NAMALWA (cell line): ENCODE measurements at places on chromosomes 12 and 14.

GRCh38 chr12:11686120-11686519 lies 36.6 kb downstream of the ETV6 start:
- DNase-seq, result no peak

DNA sequence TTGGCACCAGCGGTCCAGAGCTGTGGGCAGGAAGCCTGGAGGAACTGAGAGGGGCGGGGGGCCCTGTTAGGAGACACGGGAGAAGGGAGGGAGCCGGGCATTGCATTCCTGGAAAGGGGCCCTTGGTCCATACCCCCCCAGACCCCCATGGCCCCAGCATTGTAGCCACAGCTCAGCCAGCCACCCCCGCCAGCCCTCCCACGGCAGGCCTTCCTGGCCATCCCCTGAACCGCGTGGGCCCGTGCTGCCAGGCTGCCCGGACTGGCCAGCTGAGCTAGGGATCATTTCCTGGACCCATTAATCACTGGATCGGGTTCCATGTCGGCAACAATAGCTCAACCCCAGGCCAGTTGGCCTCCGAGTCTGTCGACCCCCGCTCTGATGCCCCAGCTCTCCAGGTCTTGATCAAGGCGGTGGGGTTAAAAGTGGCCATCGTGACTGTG lies 39.8 kb upstream of the DIO3 start:
- DNase-seq, result no peak

DNA sequence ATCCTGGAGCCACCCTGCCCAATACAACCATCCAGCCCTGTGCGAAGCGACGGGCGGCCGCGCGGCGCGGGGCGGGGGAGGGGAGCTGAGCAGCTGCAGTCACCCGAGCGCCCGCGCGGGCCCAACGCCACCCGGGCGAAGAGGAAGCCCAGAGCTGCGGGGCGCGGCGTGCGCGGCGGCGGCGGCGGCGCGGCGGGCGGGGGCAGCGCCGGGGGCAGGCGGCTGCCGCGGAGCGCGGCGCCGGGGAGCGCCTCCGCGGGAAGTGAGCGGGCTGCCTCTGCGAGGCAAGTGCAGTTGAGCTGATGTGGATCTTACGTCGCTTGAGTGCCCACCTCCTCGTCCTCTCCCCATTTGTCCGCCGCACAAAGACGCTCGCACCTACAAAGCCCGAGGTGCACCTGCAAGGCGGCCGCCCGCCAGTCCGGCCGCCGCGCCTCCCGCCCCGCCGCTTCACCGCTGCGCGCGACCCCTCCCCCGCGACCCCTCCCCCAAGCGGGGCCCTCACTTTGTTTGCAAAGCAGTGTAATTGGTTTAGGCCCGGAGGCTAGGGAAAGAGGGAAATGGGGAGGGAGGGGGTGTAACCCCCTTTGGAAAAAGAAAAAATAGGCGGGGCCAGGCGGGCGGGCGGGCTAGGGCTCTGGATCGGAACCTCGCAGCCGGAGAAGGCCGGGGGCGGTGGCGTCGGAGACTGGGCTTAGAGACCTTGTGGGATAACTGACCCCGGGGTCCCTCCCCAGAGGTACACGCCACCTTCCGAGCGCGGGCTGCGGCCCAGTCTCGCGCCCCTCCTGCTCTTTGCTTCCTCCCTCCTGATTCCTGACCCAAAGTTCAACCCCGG lies at the start of the genes FOXA1 and TTC6:
Gene FOXA1, minus strand, starts transcription at position 279 of the 838 bp plus-strand sequence. Its CDS starts 277 bp downstream, at position 2.
Gene TTC6, plus strand, starts transcription at position 659 of the 838 bp plus-strand sequence. CDS start 26,436 bp downstream, outside the sequence.
- no peak for DNase-seq

DNA sequence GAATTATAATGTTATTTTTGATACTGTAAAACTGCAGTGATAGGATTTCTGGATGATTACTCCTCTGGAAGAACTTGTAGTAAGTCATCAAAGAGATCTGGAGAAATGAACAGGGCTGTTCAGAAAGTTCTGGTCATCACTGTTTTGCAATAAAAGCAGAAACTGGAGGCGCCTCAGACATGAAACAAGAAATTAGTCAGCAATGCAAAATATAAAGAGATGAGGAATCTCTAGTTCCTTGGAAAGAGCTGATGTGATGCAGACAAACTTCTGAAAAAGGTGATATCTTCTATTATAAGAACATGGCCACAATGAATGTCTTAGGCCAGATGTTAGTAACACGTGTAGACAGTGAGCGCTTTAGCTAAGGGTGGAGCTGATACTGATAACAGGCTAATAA lies 9.5 kb downstream of the ACIN1 start:
- DNase-seq, result no peak

DNA sequence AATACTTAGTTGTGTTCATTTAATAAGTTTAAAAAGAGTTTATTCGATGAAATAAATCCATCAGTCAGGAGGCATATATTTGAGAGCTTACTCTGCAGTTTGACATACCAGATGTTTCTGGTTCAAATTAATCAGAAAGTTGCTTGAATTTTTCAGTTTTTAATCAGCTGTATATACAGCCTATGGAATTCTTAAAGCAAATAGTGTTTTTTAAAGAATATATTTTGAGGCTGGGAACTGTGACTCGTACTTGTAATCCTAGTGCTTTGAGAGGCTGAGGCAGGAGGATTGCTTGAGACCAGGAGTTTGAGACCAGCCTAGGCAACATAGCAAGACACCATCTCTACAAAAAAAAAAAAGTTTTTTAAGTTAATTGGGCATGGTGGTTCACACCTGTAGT lies 112.1 kb downstream of the MON2 start:
- DNase-seq, result no peak

- peak; percentile 48 for DNase-seq
These were observed 29.1 kb upstream of the SOS2 start for GRCh38 chr14:50260511-50260910.

DNA sequence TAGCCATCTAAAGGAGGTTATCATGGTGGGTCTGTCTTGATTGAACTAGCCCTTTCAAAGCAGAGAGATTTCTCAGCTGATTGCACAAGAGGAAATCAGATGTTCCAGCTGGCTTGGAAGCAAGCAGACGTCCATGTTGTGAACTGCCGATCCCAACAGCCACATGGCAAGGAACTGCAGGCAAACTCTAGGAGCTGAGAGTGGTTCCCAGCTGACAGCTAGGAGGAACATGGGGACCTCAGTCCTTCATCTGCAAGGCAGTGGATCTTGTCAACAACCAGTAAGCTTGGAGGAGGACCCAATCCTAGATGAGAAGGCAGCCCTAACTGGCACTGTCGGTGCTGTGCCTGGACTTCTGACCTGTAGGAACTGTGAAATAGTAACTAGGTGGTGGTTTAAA lies 7.7 kb downstream of the ACVR1B start:
- no peak for DNase-seq

DNA sequence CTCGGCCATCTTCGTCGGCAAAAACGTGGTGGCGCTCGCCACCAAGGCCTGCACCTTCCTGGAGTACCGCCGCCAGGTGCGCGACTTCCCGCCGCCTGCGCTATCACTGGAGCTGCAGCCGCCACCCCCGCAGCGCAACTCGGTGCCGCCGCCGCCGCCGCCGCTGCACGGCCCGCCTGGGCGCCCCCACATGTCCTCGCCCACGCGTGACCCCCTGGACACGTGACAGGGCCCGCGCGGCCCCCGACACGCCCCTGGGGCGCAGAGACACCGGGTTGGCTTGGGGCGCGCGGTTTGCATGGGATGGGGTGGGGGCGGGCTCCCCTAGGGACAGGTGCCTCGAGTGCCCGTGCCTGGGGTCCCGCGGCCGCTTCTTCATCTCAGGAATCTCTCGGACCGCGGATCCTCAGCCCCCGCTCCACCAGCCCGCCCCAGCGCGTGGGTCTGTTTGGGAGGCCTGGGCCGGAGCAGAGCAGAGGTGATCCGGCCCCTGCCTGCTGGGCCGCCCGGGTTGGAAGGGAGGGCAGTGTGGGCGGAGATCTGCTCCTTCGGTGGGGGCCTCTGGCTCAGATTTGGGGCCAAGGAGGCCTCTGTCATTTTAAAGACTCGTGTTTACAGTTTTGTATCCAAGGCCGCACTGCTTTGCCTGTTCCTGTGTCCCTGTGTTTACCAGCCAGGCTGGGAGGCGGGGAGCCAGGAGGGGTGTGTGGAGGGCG lies 3.3 kb downstream of the TMEM121 start:
- DNase-seq, result no peak

DNA sequence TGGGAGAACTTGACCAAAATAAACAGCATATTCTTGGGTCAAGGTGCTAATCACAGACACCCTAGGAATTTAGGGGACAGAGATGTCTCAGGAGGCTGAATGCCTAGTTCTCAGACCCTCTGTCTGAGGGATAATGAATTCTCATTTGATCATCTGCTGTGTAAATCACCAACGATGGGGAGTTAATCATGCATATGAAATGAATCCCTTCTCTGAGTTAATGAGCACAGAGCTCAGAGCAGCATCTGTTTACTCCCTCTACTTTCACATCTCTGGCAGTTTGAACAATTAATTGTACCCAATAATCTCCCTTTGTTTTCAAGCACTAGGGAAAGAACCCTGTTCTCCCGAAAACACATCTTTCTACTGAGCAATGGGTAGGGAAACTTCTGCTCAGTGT lies 129.4 kb upstream of the SRRM4 start:
- DNase-seq, result no peak

DNA sequence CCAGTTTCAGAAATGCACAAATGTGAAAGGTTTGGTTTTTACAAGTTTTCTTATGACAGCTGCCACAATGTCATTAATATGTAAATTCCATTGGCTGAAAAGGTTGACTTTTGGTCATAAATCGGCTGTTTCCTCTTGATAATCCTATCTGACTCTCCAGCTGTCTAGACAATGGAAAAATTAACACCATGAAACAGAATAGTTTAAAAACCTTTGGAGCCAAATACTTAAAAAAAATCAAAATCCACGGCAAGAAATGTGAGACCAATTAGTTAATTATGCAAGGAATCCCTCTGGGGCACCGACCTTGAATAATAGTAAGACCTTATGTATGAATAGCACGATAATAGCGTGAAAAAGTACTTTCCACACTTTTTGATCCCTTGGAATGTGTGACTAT lies 138.0 kb downstream of the ZNF664 start:
- DNase-seq, result no peak

GRCh38 chr12:57477710-57478681 lies 1.7 kb downstream of the ARHGAP9 start:
- DNase-seq, result peak; percentile 67

- no peak for DNase-seq
These were observed 129.1 kb downstream of the GPR135 start for GRCh38 chr14:59336098-59336497.

DNA sequence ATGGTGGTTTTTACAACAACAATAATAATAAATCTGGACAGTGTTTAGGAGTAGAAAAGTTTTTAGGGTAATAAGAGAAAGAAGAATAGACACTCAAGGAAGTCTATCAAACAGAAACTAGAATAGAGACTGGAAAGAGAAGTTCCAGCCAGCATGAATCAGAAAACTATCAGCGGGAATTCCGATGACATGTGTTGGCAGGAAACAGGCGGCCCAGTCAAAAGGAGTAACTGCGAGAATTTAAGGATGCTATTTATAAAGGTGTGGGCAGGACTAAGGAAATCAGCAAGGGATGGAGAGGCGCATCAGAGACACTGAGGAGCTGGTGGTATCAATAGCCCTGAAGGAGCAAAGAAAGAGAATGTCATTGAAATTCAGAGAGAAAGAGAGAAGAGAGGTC lies 89.9 kb downstream of the TBX5 start:
- no peak for DNase-seq

DNA sequence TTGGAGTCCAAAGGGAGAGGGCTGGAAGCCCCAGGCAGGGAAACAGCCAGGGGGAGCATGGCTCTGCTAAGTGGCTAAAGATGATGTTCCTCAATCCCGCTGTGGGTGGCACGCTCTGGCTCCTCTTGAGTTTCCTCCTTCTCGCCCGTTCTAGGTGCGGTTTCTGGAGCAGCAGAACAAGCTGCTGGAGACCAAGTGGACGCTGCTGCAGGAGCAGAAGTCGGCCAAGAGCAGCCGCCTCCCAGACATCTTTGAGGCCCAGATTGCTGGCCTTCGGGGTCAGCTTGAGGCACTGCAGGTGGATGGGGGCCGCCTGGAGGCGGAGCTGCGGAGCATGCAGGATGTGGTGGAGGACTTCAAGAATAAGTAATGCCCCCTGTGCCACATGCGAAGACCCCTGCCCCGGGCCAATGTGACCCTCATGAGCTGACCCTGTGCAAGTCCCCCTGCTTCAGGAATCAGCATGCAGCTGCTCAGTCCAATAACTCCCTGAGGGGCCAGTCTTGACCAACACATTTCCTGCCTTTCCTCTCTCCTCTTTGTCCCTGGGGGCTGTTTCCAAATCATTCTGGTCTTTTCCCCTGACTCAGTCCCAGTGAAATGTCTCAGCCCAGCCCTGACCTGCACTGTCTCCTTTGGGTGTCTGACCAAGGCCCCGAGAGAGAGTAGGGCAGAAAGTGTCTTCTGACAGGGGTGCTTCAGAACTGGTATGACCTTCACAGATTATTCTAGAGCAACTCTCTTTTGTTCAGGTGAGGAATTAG lies 2.1 kb downstream of the KRT7 start:
- DNase-seq, result no peak

GRCh38 chr12:111780615-111781014 lies 13.9 kb downstream of the ALDH2 start:
- no peak for DNase-seq

DNA sequence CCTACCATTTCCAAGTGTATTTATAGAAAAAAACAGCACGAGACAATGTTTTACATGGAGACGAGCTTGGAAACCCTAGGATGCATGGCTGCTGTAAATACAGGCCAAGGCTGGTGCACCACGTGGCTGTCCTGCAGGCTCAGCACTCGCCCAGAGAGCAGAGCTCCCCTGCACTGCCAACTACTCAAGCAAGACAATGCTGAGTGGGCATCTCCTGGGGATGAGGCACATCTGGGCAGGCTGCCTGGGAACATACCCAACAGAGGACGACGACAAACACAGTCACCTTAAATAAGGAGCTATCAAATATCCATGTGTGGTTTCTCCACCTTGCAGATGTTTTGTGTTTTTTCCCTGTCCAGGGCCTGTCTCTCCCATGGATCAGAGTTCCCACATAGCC lies 128.3 kb upstream of the PRMT8 start:
- no peak for DNase-seq

GRCh38 chr14:75238756-75239455 lies 39.7 kb upstream of the FOS start:
- no peak for DNase-seq
